EL (cell line): ENCODE measurements at places on chromosomes 11 and 22.

GRCh38 chr22:23060612-23061400 lies 9.5 kb upstream of the GNAZ start:
- no peak for DNase-seq

DNA sequence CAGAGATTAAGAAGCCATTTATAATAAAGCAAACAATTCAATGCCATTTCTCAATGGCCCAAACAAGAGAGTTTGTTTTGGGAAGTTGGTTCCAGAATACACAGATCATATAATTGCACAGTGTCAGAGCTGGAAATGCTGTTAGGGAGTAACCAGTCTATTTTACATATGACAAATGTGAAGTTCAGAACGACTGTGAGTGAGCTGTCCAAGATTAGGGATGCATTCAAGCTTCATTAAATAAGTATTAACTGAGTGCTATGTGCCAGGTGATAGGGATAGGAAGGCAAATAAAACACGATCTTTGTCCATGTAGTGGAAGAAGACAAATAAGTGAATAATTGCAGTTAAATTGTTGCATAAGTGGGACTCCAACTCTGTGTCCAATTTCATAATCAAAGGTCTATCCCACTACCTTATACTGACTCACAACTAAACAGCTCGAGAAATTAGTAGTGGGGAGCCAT lies 33.1 kb upstream of the PICALM start:
- peak; percentile 35 for DNase-seq

GRCh38 chr22:48680601-48681000 lies 1147.1 kb downstream of the BRD1 start:
- no peak for DNase-seq

GRCh38 chr22:20117633-20118299 lies 740 bp upstream of the TRMT2A start:
- peak; percentile 35 for DNase-seq

- peak; percentile 53 for DNase-seq
Measured at GRCh38 chr11:75924966-75925784, 110.2 kb downstream of the UVRAG start.

DNA sequence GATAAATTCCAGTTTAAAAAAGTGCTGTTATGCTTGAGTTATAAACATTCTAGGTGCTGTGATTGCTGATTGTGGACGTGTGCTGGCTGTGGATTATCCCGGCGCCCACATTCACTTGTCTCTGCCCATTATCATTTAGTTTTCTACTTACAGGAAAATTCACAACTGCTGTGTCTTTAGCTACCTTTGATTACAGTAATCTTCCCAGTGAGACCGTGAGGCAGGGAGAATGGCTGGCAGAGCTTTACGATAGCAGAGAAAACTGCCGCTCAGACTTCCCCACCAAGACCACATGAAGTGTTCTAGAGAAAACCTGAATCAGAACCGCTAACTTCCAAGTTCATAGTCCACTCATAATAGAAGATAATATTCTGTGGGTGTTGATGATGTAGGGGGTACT lies 34.6 kb upstream of the NELL1 start:
- no peak for DNase-seq

- no peak for DNase-seq
Measured at GRCh38 chr22:40084246-40084645, 89.5 kb downstream of the FAM83F start.
